Activated CD4-positive, alpha-beta memory T cell treated with anti-CD3 and anti-CD28 coated beads for 36 hours (primary cell): ENCODE measurements at places on chromosomes 3 and 15.

DNA sequence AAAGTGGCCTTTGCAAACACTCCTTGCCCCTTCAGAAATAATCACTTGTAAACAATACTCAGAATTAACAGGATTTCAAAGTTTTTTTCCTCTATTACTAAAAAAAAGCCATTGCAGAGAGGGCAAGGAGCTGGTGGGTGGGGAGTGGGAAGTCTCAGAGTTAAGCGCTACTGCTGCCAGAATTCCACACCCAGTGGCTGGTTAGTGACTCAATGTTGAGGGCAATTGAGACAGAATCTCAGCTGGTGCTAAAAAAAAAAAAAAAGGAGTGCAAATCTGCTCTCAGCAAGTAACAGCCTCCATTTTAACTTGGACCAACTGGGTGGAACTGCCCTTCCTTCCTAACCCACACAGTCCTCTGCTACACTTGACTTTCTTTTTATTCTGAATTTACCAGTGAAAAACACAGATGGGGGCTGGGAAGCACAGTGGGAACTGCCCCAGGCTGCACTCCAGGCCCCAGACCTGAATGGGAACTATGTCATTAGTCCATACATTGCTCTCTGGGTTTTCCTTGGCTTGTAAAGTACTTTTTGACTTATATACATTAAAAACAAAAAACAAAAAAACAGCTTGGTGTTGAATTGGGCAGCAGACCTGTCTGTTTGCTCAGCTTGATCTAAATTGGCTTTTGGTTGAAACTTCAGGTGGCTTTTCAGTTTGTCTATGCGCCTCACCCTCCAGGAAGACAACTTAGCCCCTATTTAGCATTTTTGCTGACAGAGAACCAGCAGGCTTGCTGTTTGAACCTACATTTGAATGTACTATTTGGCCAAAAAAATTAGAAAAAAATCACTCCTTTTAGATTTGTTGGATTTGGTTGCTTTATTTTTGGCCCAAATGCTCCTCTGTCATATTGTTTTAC lies 357.8 kb upstream of the TBL1XR1 start:
- DNase-seq = no peak

- no peak for DNase-seq
These were observed 112.8 kb upstream of the LPP start for GRCh38 chr3:188041193-188041592.

GRCh38 chr3:34013818-34014570 lies 215.6 kb downstream of the PDCD6IP start:
- DNase-seq = no peak

DNA sequence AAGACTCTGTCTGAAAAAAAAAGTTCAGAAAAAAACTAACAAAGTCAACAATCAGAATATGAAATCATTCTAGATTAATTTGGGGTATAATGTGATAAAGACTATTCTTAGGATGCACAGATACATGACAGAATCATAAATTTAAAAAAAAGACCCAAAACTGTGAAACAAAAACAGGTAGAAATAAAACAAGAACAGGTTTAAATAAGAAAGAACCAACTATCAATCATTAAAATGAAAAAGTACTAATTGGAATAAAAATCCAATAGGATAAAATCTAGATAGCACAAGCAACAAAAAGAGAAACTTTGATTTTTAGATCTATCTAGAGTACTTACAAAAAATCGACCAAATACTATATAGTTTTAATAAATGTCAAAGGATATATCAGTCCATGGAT lies 13.4 kb downstream of the TMEM202 start:
- DNase-seq = no peak

- DNase-seq = no peak
These were observed 801.7 kb upstream of the DPPA4 start for GRCh38 chr3:110139048-110139447.

- DNase-seq = no peak
These were observed 94.6 kb upstream of the ARHGEF3 start for GRCh38 chr3:56896357-56896756.

DNA sequence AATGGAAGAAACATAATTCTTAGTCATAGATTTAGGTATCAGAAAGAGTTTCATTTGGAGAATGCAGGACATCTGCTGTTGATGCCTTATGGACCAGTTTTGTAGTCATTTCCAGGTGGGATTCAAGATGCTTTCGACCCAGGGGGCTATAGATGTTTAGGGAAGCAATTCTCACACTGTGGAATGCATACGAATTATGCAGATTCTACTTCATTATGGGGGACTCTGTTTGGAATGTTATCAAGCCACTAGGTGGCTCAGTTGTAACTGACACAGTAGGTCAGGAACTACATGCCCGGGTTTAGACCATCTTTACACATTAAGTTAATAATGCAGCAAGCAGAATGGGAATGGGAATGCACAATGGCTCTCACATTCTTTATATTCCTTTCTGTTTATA lies 1359.8 kb downstream of the ZPLD1 start:
- DNase-seq = no peak

- no peak for DNase-seq
These were observed 226.0 kb upstream of the P2RY1 start for GRCh38 chr3:152608696-152609594.

DNA sequence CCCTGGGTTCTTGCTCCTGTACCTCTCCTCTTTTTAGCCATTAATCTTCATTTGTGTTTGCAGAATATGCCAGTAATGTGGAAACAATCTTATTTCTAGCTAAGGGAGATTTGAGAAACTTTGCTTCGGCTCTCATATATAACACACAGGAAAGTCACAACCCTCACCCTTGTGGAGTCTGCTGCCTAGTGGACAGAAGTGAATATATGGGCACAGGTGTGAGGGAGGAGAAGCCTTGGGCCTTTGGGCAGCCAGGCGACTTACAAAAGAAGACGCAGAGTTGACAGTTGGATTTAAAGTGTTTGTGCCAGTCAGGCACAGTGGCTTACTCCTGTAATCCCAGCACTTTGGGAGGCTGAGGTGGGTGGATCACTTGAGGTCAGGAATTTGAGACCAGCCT lies 181.8 kb upstream of the TBL1XR1 start:
- no peak for DNase-seq
